Activated T-cell treated with anti-CD3 and anti-CD28 coated beads for 4 hours (primary cell): ENCODE measurements at places on chromosomes 3 and 15.

GRCh38 chr15:38463893-38464292 lies 10.0 kb downstream of the FAM98B start:
- DNase-seq: no peak

- no peak for DNase-seq
These were observed 328.5 kb downstream of the NAALADL2 start for GRCh38 chr3:175187586-175187985.

- DNase-seq: no peak
These were observed 6.1 kb downstream of the ISLR2 start for GRCh38 chr15:74136540-74136813.

DNA sequence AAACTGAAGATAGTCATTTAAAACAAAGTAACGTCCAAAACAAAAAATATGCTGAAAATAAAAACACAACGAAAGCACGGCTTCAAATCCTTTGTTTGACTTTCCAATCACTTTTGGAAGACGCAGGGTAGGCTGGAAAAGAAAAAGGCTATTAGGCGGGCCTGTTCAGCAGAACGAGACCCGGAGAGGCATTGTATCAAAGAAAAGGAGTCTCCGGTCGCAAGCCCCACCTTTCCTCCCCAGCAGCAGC lies 691 bp downstream of the SENP7 start:
- no peak for DNase-seq
